Stimulated activated CD4-positive, alpha-beta T cell treated with anti-CD3 and anti-CD28 coated beads, Interleukin-12 subunit alpha, Interleukin-12 subunit beta, amount 100 ng/mL, for 48 hours (primary cell): ENCODE measurements at places on chromosomes 4 and X.
A peak's percentile ranks its signal among the peaks of the same experiment; 100 is the strongest.

- DNase-seq = no peak
Measured at GRCh38 chr4:177517862-177518261, 75.6 kb upstream of the AGA start.

DNA sequence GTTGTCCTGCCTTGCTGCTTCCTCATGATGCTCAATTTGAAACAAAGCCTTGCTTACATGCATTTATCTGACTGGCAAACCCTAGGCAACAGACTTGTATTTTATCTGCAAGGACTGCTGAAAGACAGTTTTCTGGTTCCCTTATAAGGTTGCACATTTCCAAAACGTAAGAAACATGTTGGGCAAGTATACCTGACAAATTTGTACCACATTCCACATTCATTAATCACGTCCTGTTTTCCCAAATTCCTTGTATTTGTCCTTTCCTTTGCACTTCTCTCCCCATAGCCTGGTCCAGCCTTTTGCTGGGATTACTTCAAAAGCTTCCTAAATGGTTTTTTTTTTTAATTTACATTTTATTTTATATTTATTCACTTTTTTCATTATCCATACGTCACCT lies 310.1 kb downstream of the PPP3CA start:
- no peak for DNase-seq

DNA sequence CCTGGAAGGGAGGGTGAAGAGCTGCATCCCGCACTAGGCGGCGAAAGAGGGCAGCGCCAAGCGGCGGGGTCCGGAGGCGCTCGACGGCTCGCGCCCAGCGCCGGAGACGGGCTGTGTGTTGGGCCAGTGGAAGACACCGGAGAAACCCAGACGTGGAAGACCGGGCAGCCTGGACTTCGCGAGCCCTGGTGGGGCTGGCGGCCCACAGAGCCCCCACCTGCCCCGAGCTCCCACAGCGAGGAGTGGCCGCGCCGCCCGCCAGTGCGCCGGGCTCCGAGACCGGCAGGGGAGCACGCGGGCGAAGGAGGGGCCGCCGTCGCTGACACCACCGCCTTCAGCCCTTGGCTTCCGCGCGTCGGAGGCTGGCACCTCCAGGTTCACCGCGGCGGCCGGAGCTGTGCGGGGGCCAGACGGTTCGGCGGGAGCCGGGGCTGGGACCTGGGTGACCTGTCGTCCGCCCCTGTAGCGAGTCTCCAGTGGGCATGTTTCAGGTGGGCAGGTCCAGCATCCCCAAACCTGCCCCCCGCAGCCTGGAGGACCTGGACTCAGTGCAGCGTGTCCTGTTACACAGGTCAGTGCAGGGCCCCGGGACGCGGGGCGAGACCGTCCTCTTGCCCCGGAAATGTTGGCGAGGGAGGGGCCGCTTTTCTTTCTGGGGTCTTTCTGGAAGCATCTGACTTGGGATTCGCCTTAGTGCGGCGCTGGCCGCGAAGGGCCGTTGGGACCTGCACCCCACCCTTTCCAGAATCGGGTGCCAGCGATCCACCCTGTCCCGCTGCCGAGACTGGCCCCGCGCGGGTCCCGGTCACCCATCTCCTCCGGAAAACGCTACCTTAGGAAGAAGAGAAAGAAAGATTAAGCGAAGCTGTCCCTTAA lies 9.6 kb upstream of the INTU start:
- DNase-seq = no peak

GRCh38 chr4:153421941-153422340 lies 44.2 kb upstream of the TMEM131L start:
- no peak for DNase-seq

GRCh38 chr4:74543231-74543781 lies 98.4 kb downstream of the AREG start:
- no peak for DNase-seq

DNA sequence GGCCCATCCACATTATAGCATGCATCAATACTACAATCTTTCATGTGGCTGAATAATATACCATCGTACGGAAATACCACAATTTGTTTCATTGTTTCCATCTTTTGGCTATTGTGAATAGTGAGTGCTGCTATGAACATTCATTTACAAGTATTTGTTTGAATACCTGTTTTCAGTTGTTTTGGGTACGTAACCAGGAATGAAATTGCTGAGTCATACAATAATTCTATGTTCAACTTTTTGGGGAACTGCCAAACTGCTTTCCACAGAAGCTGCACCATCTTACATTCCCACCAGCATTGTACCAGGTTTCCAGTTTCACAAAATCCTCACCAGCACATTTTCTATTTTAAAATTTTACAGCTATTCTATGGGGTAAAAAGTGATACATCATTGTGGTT lies 28.5 kb upstream of the MANBA start:
- DNase-seq = no peak

DNA sequence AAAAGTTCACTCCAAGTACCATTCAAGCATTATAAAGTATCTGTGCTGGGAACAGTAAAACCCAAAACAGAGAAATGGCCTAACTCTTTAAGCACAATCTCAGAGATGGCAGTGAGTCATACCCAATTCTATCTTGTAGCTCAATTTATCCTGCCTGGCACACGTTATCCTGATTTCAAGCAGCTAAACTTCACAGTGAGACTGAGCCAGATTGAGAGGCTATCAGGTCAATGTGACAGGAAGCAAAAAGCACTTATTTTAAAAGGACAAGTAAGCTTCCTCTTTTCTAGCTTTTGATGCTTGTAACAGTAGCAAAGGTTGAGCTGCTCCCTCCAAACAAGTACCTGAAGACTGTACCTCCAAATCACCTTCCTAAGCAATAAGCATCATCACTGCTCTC lies 324.9 kb downstream of the NAF1 start:
- DNase-seq = no peak

DNA sequence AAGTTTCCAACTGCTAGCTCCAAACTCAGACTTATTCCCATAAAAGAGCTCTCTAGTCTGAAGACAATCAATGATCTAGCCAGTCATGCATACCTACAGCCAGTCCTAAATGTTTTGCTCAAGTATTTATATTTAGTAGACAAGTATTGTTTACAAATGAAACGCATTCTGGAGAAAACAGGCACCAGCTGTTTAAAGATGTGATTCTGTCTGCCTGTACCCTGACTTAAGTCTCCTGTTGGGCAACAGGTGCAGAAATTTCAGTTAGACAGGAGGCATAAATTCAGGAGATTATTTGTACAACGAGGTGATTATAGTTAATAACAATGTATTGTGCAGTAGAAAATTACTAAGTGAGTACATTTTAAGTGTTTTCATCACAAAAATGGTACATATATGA lies 28.9 kb downstream of the LNX1 start:
- DNase-seq = no peak

DNA sequence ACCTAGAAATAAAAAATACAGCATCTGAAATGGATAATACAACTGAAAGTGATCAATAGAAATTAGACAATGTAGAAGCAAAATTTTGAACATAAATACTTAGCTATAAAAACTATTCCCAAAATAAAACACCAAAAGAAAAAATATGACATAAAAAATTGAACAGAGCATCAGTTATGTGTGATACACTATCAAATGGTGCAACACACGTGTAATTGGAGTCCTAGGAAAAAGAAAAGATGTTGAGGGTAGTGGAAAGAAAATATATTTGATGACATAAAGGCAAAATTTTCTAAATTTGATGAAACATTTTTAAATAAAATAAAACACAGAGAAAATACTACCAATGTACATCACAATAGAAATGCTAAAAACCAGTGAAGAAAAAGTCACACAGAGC lies 63.1 kb downstream of the NPY2R start:
- DNase-seq = no peak

- no peak for DNase-seq
Measured at GRCh38 chrX:148466292-148466691, 34.1 kb upstream of the AFF2 start.

GRCh38 chrX:10620121-10620699 lies at the start of gene MID1:
TSS of gene MID1 (minus strand) at chrX:10620585. CDS start at chrX:10567547, 53,038 bp downstream.
- DNase-seq = no peak

DNA sequence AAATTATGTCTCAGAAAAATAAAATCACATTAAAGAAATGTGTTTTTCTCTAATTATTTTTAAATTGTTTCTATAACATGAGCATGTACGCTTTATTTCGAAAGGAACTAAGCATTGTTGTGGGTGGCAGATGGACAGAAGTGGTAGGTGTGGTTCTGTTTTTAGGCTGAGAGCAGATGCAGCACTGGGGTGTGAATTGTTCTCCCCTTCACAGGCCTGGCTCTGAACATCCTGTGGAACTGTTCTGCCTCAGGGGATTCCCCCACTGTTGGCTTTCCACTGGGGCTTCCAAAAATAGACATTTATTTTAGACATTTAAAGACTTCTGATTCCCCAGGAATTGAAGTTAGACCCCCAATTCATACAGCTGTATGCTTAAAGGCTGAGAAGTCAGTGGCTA lies 41.9 kb upstream of the PDHA2 start:
- no peak for DNase-seq

DNA sequence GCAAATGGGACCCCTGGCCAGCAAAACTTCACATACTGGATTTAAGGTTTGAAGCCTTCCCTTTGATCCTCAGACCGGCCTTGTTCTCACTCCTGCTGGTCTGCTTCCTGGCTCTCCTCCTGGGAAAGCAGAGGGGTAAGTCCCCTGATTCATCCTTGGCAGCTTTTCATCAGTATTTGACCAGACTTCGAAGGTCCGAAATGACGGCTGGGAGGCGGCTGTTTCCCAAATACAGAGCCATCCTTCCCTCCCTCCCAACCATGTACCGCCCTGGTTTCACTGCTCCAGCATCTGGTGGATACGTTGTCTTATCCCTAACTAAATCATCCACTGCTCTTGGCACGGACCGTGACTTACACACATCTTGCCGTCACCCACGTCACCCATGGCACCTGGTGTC lies 265.5 kb downstream of the BCOR start:
- no peak for DNase-seq

DNA sequence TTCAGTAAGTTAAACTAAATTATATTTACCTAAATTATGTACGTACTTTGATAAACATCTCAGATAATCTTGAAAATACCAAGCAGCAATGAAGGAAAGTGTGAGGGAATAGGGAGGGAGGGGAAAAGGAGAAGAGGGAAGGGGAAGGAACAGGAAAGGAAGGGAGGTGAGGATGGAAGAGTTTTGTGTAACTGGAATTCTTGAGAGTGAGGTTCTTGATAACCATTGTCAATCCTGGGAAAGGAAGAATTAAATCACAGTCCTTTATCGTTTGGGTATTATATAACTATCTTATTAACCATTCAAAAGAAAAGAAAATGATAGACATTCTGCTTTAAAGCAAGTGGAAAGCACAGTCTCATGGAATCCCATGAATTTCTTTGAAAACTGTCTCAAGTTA lies 795.0 kb downstream of the CCSER1 start:
- DNase-seq = no peak

GRCh38 chr4:127782025-127782274 lies 172 bp upstream of the HSPA4L start:
- DNase-seq = peak; percentile 35

GRCh38 chrX:12898073-12898472 lies 8.3 kb upstream of the TLR8 start:
- DNase-seq = no peak

GRCh38 chrX:71870208-71871098 lies 40.2 kb upstream of the NHSL2 start:
- no peak for DNase-seq

DNA sequence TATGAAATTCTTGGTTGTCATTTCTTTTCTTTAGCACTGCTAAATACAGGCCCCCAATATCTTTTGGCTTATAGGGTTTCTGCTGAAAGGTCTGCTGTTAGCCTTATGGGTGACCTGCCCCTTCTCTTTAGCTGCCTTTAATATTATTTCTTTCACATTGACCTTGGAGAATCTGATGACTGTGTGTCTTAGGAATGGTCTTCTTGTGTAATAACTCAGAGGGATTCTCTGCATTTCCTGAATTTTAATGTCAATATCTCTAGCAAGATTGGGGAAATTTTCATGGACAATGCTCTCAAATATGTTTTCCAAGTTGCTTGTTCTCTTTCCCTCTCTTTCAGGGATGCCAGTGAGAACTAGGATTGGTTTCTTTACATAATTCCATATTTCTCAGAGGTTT lies 292.4 kb downstream of the SLC7A11 start:
- DNase-seq = no peak

GRCh38 chrX:153474718-153475117 lies 4.3 kb upstream of the HAUS7 start:
- DNase-seq = peak; percentile 8

- DNase-seq = no peak
Measured at GRCh38 chr4:7855731-7856130, 83.9 kb downstream of the AFAP1 start.

- no peak for DNase-seq
Measured at GRCh38 chrX:84218726-84219125, 30.7 kb upstream of the RPS6KA6 start.

DNA sequence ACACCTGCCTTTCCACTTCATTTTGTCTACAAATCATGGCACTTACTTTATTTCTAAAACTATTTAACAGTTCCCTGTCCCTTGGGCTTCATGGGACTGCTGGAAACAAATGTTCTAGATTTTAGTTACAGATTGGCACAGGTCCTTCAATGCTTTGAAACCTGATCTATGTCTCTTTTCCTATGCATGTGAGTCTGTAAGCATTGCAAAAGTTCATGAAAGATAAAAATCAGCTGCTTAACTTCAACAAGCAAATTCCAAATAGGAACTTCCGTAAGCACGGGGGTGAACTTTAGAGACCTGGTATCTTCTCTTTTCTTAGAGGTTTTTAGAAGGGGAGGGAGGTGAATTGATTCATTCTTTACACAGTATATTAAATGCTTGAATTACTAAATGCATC lies 9.5 kb downstream of the LGI2 start:
- DNase-seq = no peak

GRCh38 chr4:1208970-1209704 lies 36.8 kb upstream of the SPON2 start:
- DNase-seq = no peak

- no peak for DNase-seq
Measured at GRCh38 chr4:92100975-92101374, 202.8 kb upstream of the GRID2 start.

GRCh38 chr4:3365326-3365725 lies 72.5 kb downstream of the RGS12 start:
- no peak for DNase-seq

DNA sequence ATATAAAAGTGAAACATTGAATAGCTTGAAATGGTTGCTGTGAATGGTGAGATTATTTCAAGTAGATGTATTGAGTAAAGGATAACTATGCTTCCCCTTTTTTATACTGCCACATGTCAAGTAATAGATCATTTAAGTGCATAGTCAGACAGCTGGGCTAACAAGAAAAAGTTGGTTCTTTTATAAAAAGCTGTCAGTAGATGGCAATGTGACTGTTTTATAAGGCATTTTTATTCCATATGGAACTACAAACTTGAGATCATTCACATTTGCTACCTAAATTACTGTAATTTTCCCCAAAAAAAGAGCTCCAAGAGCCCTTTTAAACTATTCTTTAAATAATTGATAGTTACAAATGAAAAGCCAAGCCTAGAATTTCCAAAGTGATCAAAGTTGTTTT lies 831.0 kb downstream of the C4orf33 start:
- no peak for DNase-seq

DNA sequence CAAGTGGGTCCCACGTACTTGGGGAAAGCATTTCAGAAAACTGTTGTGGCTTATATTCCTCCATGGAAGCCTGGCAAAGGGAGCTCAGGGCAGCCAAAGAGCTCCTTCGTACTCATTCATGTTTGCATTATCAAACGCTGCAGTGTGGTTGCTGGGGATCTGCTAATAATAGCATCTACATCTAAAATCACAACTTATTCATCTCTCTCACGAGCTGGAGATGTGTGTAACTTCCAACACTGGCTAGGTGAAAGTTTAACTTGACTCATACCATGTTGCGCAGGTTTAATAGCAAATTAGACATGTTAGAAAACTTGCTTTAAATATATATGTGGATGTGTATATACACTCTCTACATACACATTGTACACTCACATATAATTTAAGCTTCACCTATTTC lies 415.1 kb downstream of the AFF2 start:
- no peak for DNase-seq
